ENCODE measurements at places on chromosomes 7 and 10.

DNA sequence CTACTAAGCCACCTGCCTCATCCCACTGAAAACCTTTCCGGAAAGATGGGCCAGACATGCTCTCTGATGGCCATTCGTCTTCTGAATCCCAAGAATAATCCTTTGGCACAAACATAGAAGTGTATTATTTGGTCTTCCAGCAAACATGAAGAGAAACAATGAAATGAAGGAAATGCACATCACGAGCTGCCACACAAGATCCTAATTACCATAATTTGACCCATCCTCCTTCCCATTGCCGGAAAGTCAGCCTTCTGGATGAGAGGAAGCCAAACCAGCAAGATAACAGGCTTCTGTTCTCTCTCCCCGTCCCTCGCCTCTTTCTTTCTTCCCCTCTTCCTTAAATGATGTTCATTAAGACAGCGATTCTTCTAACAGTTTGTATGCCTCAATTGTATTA, 218.9 kb upstream of the KMT2E start:
- no peak for DNase-seq

DNA sequence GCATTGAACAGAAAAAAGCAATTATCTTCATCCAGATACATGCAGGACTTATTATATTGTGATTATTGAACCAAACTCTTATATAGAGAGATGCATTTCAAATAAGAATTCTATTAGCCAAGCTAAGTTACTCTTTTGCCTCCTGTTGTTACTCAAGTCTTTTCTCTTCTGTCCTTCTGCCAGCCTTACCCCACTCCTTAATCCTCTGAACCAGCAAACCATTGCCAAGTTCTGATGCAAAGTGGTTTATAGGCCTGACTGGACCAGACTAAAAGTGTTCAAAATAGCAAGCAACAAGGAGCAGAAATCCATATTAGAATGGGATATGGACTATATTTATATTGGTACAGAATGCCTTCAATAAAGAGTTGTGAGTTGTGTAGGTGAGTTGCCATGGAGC, 2.2 kb upstream of the SLC26A4 start:
- no peak for DNase-seq

- no peak for DNase-seq
Measured at GRCh38 chr10:61406736-61407135, 46.4 kb downstream of the TMEM26 start.

GRCh38 chr10:45220931-45221330, 94.5 kb downstream of the OR13A1 start:
- no peak for DNase-seq

DNA sequence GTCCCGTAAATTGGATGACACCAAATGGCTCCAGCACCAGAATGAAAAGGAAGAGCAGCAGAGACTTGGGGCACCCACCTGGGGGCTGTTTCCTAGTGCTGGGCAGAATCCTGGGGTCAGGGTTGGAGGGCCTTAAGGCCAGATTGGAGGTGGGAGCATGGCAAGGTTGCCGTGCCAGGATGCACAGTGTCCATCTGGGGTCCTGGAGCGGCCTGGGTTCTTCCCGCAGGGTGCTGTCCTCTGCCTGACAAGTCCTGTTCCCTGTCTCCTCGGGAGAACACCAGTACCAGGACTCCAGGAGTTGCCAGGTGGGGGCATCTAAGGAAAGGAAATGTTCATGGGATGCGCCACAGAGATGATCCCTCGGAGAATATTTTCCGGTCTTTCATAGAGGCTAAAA, 42.8 kb downstream of the MGMT start:
- DNase-seq: no peak

GRCh38 chr10:51300617-51301304, 226.5 kb downstream of the PRKG1 start:
- DNase-seq: no peak

- DNase-seq: no peak
Measured at GRCh38 chr7:69670701-69671100, 72.4 kb downstream of the AUTS2 start.

GRCh38 chr7:157397731-157398691, 61.2 kb downstream of the DNAJB6 start:
- no peak for DNase-seq

GRCh38 chr7:8121243-8121642, 140.7 kb downstream of the ICA1 start:
- DNase-seq: no peak

DNA sequence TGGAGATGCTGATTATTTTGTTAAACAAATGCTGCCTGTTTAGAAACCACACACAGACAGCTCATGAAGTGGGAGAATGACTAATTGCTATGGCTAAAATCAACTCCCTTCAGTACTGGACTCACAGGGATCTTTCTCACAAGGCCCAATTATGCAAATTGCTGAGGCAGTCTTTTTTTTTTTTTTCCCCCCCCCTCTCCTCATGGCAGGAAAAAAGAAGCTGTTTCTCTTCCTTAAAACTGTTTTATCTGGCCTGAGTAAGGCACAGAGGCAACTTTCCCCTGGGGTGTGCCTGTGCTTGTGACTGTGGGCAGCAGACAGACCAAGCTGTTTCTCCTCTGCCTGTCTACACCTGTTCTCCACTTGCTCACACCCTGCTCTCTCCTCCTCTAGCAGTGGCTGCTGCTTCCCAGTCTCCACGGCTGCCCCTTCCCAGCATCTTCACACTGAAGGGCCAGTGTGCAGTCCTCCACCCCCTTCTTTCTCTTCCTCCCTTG, 65.4 kb upstream of the STEAP1B start:
- no peak for DNase-seq

DNA sequence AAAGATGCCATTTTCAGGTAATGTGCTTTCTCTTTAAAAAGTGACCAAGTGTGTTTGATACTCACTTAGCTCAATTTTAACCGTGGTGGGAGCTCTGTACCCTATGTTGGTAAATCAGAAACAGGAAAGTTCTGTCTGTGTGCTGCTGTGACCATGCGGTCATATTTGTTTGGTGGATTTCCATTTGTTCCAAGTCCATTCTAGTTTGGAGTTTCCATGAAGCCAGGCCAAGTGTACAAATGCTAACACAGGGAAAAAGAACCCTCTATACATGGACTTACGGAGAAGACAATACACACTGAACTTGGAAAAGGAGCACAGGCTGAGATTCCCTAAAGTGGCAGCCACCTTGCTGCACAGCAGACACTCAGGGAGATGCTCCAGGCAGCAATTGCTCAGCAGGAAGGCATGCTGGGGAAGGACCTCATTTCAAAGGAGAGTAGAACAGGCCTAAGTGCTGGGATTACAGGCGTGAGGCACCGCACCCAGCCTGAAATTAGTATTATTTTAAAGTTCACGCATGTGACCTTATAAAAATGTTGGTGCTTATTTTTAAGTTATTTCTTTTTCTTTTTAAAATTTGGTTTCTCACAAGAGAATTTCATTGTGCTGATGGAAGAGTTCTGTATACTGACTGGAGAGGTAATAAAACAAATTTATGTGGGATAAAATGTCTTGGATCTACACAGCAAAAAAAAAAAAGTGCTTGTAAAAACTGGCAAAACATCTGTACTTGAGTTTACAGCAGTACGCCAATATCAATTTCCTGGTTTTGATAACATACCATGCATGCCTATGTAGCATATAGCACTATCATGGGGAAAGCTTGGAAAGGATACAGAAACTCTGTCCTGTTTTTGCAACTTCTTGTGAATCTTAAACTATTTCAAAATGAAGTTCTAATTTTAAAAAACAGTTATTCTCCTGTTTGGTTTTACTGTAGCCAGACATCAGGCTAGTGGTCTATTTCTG, 436.2 kb downstream of the KCNMA1 start:
- DNase-seq: no peak

GRCh38 chr7:103297837-103298179, 573 bp downstream of the PMPCB start:
- DNase-seq: no peak

GRCh38 chr10:131700506-131700905, 200.3 kb upstream of the PPP2R2D start:
- no peak for DNase-seq

GRCh38 chr10:113073549-113074189, 123.6 kb downstream of the TCF7L2 start:
- peak; percentile 88 for DNase-seq

- no peak for DNase-seq
Measured at GRCh38 chr10:14360515-14360914, 29.8 kb upstream of the FRMD4A start.

DNA sequence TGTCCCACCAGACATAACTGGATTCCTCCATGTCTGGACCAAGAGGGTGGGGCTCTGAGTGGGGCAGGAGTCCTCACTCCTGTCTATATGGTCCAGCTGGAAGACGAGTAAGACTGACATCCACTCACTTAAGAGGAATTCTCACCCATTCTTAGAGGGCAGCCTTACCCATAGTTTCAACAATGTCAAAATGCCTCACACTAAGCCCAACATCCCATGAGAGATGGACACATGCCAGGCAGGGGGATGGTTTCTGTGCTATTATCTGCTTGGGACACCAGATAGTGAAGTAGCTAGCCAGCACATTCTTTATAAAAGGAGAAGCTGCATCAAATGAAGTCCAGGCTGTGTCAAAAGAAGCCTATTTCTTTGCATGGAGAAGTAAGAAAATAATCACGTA, 4.7 kb upstream of the LANCL2 start:
- no peak for DNase-seq

DNA sequence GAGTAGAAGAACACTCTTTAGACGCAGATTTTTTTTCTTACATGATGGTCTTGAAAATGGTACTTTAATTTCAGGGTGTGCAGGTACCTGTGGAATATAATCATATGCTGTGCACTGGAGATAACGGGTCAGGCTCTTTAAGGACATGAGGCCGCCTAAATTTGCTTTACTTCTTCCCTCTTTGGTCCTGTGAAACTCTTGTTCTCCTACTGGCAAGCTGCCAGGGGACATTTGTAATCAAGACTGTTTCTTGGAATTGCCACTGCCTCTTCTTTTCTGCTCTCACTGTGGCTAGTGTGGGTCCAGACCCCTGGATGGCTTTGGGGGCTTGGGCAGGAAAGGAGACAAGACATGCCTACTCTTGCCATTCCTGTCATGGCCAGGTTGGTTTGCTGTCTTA, 146.0 kb downstream of the SND1 start:
- no peak for DNase-seq

DNA sequence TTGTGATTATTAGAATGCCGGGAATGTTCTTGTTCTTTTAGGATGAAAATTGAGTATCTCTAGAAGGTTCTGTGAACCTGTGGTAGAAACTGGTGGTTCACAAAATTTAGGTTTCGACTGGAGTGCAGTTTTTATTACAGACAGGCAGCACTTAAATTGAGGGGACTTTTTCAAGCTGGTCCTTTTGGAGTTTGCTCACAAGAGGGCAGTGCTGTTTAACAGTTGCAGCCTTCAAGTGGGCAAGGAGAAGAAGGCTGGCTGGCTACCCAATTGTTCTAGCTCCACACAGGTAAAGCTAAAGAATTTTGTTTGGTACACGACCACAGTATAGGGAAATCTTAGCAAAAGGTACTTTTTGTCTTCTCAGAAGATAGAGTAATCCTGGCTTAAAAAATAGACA, 233.6 kb downstream of the SNX13 start:
- DNase-seq: no peak

GRCh38 chr10:88557256-88557655, 25.9 kb downstream of the RNLS start:
- DNase-seq: no peak

DNA sequence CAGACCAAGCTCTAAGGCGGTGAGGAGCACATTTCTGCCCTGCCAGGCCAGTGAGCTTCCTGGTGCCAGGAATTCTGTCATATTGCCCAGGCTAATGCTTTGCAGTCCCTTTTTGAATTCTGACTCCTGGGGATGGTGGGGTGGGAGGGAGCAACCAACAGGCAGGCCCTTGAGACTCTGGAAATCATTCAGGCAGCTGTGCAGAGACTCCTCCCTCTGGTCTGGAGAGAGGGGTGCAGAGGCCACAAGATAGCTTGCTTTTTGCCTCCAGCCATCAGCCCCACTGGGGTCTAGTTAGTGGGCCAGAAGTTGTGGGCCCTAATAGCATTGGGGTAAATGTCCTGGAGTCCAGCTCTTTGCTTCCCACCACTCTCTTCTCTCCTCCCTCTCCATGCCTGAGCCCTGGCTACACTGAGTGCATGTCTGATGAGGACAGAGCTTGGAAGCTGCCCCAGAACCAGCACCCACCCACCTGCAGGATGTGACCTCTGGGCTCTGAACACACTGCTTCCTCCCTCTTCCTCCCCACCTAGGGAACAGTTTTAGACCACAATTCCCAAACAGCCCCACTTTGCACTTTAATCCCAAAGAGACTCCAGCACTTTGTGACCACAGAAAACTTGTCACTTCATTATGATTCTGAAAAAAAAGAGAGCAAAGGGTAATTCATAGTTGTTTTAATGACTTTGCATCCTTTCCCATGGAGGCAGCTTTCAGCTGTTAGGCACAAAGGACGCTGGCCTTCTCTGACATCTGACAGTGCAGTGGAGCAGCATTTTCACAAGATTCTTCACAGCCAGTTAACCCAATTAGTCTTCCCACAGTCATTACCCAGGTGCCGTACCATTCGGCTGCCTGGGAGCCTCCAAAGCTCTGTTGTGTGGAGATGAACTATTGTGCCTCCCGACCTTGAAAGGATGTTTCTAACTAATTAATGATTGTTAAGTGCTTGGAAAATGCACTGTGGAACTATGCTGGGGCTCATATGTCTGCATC, 262.5 kb downstream of the TRIL start:
- no peak for DNase-seq

- peak; percentile 31 for DNase-seq
Measured at GRCh38 chr7:107594961-107595737, 15.1 kb downstream of the BCAP29 start.

DNA sequence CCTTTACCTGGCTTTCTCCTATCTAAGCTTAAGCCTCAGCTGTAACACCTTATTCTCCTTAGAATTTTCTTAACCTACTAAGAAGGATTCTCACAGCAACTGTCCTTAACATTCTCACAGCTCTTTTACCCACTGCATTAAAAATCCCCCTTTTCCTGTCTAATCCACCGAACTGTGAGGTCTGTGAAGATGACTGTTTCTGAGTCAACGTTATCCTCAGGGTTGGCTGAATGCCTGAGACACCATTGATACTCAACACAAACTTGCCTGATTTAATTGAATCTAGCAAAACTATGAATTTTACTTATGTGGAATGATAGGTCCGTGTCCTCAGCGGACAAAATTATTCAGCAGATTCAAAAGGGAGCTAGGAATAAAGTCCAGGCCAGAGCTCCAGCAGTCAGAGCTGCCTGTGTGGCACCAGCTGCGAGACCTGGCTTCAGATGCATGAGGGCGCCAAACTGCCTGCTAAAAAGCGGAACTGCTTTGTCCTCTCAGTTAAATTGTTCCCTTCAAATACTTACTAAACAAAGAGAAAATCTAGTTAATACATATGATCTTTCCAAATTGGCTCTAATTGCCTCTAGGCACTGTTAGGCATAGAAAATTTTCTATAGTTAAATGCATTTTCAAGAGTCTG, 33.4 kb upstream of the VWDE start:
- no peak for DNase-seq

DNA sequence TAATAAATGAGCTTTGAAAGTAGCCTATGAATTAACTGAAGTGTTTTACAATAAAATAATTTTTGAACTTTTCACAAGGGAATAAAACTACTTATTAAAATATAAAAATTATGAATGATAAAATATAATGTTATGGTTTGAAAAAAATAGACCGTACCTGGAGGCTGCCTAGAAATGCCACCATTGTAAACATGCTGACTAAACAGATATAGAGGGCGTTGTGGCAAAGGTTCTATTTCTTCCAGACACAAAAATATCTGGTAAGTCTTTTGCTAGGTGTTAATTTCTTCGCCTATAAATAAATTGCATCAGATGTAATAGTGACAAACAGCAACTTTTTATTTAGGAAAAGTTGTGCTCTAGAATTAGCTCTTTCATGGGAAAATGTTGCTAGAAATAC, 11.2 kb downstream of the PPP1R3A start:
- no peak for DNase-seq

Data from HS-27A (cell line).